ENCODE measurements at places on chromosomes 6 and 20.

DNA sequence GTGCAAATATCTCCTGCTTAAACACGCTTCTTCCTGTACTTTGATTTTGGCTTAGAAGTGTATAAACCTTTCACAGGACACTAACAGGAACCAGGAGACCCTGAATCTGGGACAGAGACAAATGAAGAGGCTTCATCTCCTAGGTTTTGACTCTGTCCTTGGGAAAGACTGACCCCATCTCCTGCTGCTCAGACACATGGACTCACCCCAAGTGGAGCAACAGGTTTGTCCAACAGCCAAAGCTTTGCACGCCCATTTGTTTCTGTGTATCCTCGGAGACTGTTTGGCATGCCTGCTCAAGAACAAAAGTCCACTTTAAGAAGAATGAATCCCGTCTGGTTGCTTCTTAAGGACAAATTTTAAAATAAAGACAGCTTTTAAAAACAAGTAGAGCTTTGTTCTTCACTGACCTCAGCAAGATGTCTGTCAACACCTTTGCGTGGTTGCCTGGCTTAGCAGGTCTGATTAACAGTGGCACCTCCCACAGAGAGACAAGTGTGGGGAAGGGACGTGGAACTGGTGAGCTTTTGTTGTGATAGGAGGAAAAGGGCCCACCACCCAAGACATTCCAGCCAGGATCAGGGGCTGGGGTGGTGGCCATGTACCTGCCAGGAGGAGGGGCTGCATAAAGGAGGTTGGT, 202.6 kb downstream of the SOD2 start:
- H3K4me1 ChIP-seq, result no peaks in the 10 kb centered on the region
- DNase-seq, result no peak
- no peak overlapping the region for H3K4me3 ChIP-seq
- no peaks in the 10 kb centered on the region for H3K27me3 ChIP-seq

- H3K4me1 ChIP-seq, result no peaks in the 10 kb centered on the region
- H3K4me3 ChIP-seq, result no peak overlapping the region
- no peak for DNase-seq
- no peaks in the 10 kb centered on the region for H3K27me3 ChIP-seq
- H3K36me3 ChIP-seq, result no peaks in the 10 kb centered on the region
These were observed 390.6 kb upstream of the PLCB4 start for GRCh38 chr20:8678098-8678776.

GRCh38 chr20:59604741-59605600, 631 bp downstream of the PHACTR3 start:
- no peaks in the 10 kb centered on the region for H3K27me3 ChIP-seq
- peak; percentile 76 for DNase-seq
- H3K27ac ChIP-seq, result no peak overlapping the region
- H3K4me3 ChIP-seq, result peak overlapping the region; percentile 16
- no peaks in the 10 kb centered on the region for H3K4me1 ChIP-seq

DNA sequence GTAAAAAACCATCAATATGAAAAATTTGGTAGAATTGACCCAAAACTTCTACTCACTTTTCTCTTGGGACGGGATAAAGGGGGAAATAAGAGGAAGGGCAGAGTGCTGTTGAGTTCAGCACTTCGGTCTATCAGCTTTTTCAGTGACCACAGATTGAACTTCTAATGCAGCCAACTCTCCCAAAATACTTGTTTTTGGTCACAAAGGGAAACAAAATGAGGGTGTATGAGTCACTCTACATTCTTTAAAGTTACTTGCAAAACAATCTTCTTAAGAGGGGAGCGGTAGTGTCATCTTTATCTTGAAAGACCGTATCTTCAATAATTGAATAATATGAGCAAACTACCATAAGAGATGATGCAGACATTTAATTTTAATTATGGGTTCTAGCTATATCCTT, 661.3 kb downstream of the CD109 start:
- H3K27me3 ChIP-seq, result no peaks in the 10 kb centered on the region
- no peaks in the 10 kb centered on the region for H3K36me3 ChIP-seq
- no peak overlapping the region for H3K27ac ChIP-seq
- no peaks in the 10 kb centered on the region for H3K4me1 ChIP-seq
- no peak for DNase-seq

- no peaks in the 10 kb centered on the region for H3K4me1 ChIP-seq
- no peak overlapping the region for H3K27ac ChIP-seq
- no peak for DNase-seq
- no peaks in the 10 kb centered on the region for H3K36me3 ChIP-seq
- H3K27me3 ChIP-seq, result no peaks in the 10 kb centered on the region
- H3K4me3 ChIP-seq, result no peak overlapping the region
These were observed 150.7 kb downstream of the CD24 start for GRCh38 chr6:106823732-106824351.

All from upper lobe of left lung (tissue), 6 donors.